B cell (primary cell): ENCODE measurements at places on chromosomes 7 and 10.

GRCh38 chr10:130403153-130404075 lies 267.2 kb downstream of the GLRX3 start:
- no peaks in the 10 kb centered on the region for H3K4me1 ChIP-seq
- DNase-seq, result no peak
- H3K27ac ChIP-seq, result no peak overlapping the region
- no peaks in the 10 kb centered on the region for H3K27me3 ChIP-seq

DNA sequence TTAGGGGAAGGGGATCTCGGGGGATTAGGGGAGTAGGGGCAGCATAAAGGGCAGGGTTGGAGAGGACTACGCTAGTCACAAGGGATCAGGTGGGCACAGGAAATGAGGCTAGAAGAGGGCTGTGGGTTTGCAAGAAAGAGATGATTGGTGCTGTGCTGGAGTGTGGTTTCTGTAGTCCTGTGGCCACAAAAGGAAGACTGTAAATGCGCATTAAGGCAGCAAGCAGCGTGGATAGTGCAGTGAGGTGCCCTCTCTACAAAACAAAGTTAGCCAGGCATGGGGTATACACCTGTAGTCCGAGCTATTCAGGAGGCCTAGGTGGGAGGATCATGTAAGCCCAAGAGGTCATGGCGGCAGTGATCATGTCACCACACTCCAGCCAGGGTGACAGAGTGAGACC lies 212.1 kb downstream of the MLLT10 start:
- H3K27ac ChIP-seq, result no peak overlapping the region
- peaks cover 29% of the 10 kb centered on the region for H3K36me3 ChIP-seq
- no peak for DNase-seq
- no peaks in the 10 kb centered on the region for H3K27me3 ChIP-seq
- no peak overlapping the region for H3K4me3 ChIP-seq
- no peaks in the 10 kb centered on the region for H3K4me1 ChIP-seq

- H3K4me1 ChIP-seq, result peaks cover 36% of the 10 kb centered on the region
- H3K4me3 ChIP-seq, result no peak overlapping the region
- no peaks in the 10 kb centered on the region for H3K27me3 ChIP-seq
- peaks cover 3% of the 10 kb centered on the region for H3K36me3 ChIP-seq
Measured at GRCh38 chr7:131004371-131004770, 270.4 kb upstream of the KLF14 start.

DNA sequence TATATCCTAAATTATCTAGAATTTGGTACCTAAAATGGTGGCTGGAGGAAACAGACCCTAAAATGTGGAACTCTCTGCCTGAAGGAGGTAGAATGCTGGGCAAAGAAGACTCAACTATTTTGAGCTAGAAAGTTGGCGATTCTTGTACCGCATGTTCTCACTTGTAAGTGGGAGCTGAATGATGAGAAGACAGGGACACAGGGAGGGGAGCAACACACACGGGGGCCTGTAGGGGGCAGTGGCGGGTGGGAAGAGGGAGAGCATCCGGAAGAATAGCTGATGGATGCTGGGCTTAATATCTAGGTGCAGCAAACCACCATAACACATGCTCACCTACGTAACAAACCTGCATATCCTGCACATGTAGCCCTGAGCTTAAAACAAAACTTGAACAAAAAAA lies 250.6 kb downstream of the CALN1 start:
- no peaks in the 10 kb centered on the region for H3K4me1 ChIP-seq
- DNase-seq, result no peak
- H3K4me3 ChIP-seq, result no peak overlapping the region
- no peaks in the 10 kb centered on the region for H3K27me3 ChIP-seq
- H3K36me3 ChIP-seq, result no peaks in the 10 kb centered on the region

- H3K4me1 ChIP-seq, result peaks cover 32% of the 10 kb centered on the region
- no peaks in the 10 kb centered on the region for H3K27me3 ChIP-seq
- no peak overlapping the region for H3K27ac ChIP-seq
- H3K4me3 ChIP-seq, result peak overlapping the region; percentile 88
Measured at GRCh38 chr10:132329565-132330485, 2.2 kb upstream of the LRRC27 start.

DNA sequence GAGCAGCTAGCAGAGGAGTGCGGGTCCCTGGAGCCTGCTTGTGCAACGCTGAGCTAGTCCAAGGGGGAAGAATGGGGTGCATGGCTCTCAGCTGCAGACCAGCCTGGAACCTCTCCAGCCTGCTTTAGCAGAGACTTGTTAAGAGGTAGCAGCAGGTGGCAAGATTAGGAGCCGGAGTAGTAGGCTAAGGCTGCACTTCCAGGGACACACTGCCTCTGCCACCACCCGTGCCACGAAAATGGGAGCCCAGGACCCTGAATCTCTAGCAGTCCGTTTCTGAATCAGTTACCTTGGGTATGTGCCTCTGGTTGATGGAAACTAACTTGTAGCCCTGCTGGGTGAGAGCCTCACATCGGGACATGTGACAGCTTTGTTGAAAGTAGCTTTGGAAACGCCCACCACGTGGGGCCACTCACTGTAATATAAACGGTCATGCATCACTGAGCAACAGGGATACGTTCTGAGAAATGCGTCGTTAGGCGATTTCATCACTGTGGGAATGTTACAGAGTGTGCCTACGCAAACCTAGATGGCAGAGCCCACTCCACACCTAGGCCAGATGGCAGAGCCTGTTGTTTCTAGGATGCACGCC lies 25.9 kb downstream of the HTRA1 start:
- no peak overlapping the region for H3K27ac ChIP-seq
- no peak for DNase-seq
- no peaks in the 10 kb centered on the region for H3K4me1 ChIP-seq
- H3K36me3 ChIP-seq, result no peaks in the 10 kb centered on the region
- no peak overlapping the region for H3K4me3 ChIP-seq

DNA sequence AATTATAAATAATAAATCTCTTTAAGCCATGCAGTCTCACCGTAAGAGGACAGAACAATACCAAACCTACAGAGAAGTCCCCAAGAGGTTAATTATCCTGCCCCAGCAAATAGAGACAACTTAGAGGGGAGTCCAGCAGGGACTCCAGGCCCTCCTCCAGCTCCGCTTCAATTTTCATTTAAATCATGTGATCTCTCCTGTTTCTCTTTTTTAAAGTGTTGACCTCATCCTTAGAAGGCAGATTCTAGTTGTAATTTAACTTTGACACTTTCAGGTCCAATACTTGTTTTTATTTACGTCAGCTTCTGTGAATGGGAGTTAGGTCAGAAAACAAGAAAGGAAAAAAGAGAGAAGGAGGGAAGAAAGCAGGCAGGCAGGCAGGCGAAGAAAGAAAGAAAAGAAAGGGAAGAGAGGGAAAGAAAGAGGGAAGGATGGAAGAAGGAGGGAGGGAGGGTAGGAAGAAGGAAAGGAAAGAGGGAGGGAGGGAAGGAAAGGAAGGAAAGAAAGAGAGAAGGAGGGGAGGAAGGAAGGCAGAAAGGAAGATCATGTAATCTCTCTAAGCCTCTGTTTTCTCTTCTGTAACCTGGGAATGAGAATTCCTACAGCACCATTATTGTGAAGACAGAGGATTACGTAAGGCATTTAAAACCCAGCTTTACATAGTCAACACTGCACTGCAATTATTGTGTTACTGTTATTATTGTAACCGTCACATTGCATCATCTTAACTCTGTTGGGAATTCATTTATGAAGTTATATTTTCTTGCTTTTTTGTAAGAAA lies 227.7 kb downstream of the SKIDA1 start:
- no peak overlapping the region for H3K27ac ChIP-seq
- no peak overlapping the region for H3K4me3 ChIP-seq
- no peak for DNase-seq
- H3K36me3 ChIP-seq, result no peaks in the 10 kb centered on the region
- H3K27me3 ChIP-seq, result no peaks in the 10 kb centered on the region

- no peak overlapping the region for H3K27ac ChIP-seq
- DNase-seq, result no peak
- H3K4me3 ChIP-seq, result no peak overlapping the region
- peaks cover 5% of the 10 kb centered on the region for H3K4me1 ChIP-seq
Measured at GRCh38 chr10:43665054-43665453, 16.4 kb upstream of the ZNF32 start.

- peaks cover 60% of the 10 kb centered on the region for H3K4me1 ChIP-seq
- peaks cover 2% of the 10 kb centered on the region for H3K27me3 ChIP-seq
- peak; percentile 47 for DNase-seq
- H3K36me3 ChIP-seq, result no peaks in the 10 kb centered on the region
- H3K27ac ChIP-seq, result no peak overlapping the region
- peak overlapping the region; percentile 15 for H3K4me3 ChIP-seq
Measured at GRCh38 chr7:114084472-114085312, 165.9 kb upstream of the PPP1R3A start.

GRCh38 chr7:30975256-30975899 lies 11.6 kb downstream of the GHRHR start:
- H3K36me3 ChIP-seq, result no peaks in the 10 kb centered on the region
- peaks cover 5% of the 10 kb centered on the region for H3K27me3 ChIP-seq
- H3K27ac ChIP-seq, result no peak overlapping the region
- H3K4me3 ChIP-seq, result no peak overlapping the region
- no peak for DNase-seq

- peak; percentile 92 for DNase-seq
- H3K27me3 ChIP-seq, result no peaks in the 10 kb centered on the region
- peaks cover 25% of the 10 kb centered on the region for H3K4me1 ChIP-seq
- H3K36me3 ChIP-seq, result peaks cover 67% of the 10 kb centered on the region
- peak overlapping the region; percentile 20 for H3K4me3 ChIP-seq
Measured at GRCh38 chr7:5218564-5219360, 28.7 kb downstream of the WIPI2 start.

DNA sequence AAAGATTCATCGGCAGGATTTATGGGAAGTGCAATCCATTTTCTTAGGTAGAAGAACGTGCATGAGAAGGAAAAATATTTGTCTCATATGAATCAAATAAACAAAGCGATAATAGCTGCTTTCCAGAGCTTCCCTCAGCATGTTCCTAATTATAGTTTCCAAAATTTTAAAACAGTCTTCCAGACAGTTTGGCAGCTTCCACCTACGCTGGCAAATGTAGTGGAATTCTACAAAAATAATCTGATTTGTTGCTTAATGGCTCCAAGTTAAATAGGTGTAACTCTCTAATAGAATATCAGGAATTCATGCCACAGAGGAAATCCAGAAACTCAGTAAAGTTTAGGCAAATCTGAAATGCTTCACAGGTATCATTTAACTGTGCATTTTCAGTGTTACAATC lies 23.3 kb upstream of the AGBL3 start:
- H3K36me3 ChIP-seq, result no peaks in the 10 kb centered on the region
- H3K27ac ChIP-seq, result no peak overlapping the region
- DNase-seq, result no peak
- H3K4me1 ChIP-seq, result no peaks in the 10 kb centered on the region
- H3K27me3 ChIP-seq, result peaks cover 6% of the 10 kb centered on the region

DNA sequence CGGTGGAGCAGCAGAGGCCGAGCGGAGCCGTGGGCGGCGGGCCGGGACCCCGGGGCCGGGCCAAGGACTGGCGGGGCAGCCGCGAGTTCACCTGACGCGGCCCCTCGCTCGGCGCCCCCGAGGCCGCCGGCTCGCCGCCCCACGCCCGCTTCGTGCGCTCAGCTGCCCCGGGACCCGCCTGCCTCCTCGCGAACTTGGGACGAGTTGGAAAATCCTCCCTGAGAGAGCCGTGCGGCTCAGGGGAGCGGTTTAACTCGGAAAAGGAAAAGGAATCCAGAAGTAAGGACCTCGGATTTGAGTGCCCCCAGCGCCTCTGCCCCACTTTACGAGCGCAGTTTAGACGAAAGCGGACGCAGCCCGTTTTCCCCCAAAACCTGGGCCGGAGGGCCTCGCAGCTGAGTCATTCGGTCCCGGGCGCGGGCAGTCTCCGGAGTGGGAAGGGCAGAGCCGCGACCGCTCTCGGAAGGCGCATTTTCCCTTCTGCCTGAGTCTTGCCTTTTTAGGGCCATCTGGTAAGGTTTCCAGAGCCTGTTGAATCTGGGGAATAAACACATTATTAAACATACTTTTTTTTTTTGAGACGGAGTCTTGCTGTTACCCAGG lies 744 bp downstream of the CREM start:
- no peak for DNase-seq
- H3K4me3 ChIP-seq, result peak overlapping the region; percentile 99
- no peaks in the 10 kb centered on the region for H3K36me3 ChIP-seq
- H3K4me1 ChIP-seq, result peaks cover 24% of the 10 kb centered on the region
- H3K27ac ChIP-seq, result peak overlapping the region; percentile 94

DNA sequence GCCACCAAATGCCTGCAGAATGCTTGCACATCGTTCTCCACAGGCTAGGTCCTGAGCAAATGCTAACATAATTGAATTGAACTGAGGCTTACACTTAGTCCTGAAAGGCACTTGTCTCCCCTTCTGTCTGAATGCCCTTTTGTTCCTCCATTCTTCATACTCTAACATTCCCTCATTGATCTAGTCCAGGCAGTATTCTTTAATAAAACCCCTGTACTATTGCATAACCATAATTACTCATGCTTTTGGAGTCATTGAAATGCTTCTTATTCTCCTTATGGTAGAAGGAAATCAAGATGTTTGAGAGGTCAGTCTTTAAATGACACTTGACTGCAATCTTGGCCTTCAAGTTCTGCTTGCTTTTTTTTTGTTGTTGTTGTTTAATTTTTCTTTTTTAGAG lies 7.1 kb downstream of the PI4K2A start:
- H3K4me3 ChIP-seq, result no peak overlapping the region
- H3K4me1 ChIP-seq, result peaks cover 13% of the 10 kb centered on the region
- H3K27me3 ChIP-seq, result no peaks in the 10 kb centered on the region
- H3K36me3 ChIP-seq, result peaks cover 31% of the 10 kb centered on the region
- H3K27ac ChIP-seq, result no peak overlapping the region

- H3K4me1 ChIP-seq, result no peaks in the 10 kb centered on the region
- no peak for DNase-seq
- no peaks in the 10 kb centered on the region for H3K27me3 ChIP-seq
- H3K4me3 ChIP-seq, result no peak overlapping the region
- H3K36me3 ChIP-seq, result no peaks in the 10 kb centered on the region
Measured at GRCh38 chr10:43000021-43000411, 76.9 kb upstream of the RET start.

- H3K4me3 ChIP-seq, result no peak overlapping the region
- H3K27ac ChIP-seq, result no peak overlapping the region
Measured at GRCh38 chr10:117218654-117219053, 21.4 kb downstream of the KCNK18 start.

- H3K4me1 ChIP-seq, result peaks cover 23% of the 10 kb centered on the region
- H3K36me3 ChIP-seq, result no peaks in the 10 kb centered on the region
- no peak overlapping the region for H3K4me3 ChIP-seq
- H3K27me3 ChIP-seq, result no peaks in the 10 kb centered on the region
- DNase-seq, result peak; percentile 71
- H3K27ac ChIP-seq, result no peak overlapping the region
Measured at GRCh38 chr10:7260412-7260900, 150.4 kb downstream of the SFMBT2 start.

- H3K27me3 ChIP-seq, result no peaks in the 10 kb centered on the region
- no peaks in the 10 kb centered on the region for H3K4me1 ChIP-seq
- DNase-seq, result no peak
- H3K4me3 ChIP-seq, result no peak overlapping the region
- no peak overlapping the region for H3K27ac ChIP-seq
Measured at GRCh38 chr10:124378881-124379471, 39.7 kb downstream of the OAT start.

DNA sequence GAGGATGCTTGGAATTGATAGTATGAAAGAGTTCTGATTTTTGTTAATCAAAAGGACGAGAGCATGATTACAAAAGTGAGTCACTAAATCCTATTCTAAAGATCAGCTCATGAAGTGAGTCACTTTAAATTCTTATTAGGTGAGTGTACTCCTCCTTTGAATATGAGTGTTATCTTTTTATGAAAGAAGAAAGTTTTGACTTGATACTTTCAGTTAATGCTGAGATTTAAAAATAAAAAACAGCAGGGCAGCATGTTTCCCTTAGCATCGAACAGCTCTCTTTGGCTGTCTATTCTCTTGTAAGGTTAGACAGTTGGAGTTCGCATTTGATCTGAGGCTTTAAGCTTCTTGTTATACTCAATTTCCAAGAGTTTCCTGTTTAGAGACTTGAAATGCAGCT lies 222.0 kb downstream of the TWIST1 start:
- H3K4me3 ChIP-seq, result no peak overlapping the region
- H3K27me3 ChIP-seq, result no peaks in the 10 kb centered on the region
- no peak for DNase-seq
- H3K27ac ChIP-seq, result no peak overlapping the region
- H3K36me3 ChIP-seq, result no peaks in the 10 kb centered on the region
